ENCODE measurements at places on chromosomes 7 and 10. TPM values are rescaled to one million over a fixed set of nuclear protein-coding genes. Genes with fewer than 3 reads are reported as not detected.

Gene TMEM236
- 0.59 TPM for total RNA-seq

Gene ASZ1
- not detected for total RNA-seq

Gene PNLIPRP1
- not detected for total RNA-seq

Gene OIT3
- not detected for total RNA-seq

Gene MICALL2
- 19.7 TPM for total RNA-seq

Gene CYP3A4
- not detected for total RNA-seq

DNA sequence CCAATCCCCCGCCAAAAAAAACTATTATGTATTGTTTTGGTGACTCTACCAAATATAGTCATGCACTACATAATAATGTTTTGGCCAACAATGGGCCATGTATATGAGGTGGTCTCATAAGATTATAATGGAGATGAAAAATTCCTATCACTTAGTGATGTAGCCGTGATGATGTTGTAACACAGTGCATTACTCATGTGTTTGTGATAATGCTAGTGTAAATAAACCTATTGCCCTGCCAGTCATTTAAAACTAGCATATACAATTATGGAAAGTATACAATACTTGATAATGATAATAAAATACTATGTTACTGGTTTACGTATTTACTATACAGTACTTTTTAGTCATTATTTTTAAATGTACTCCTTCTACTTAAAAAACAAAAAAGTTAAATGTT lies 101.5 kb downstream of the SLC25A40 start:
- no peak overlapping the region for H3K27ac ChIP-seq
- no peak overlapping the region for H3K4me3 ChIP-seq
- no peaks in the 10 kb centered on the region for H3K36me3 ChIP-seq
- no peak for DNase-seq
- no peaks in the 10 kb centered on the region for H3K4me1 ChIP-seq

DNA sequence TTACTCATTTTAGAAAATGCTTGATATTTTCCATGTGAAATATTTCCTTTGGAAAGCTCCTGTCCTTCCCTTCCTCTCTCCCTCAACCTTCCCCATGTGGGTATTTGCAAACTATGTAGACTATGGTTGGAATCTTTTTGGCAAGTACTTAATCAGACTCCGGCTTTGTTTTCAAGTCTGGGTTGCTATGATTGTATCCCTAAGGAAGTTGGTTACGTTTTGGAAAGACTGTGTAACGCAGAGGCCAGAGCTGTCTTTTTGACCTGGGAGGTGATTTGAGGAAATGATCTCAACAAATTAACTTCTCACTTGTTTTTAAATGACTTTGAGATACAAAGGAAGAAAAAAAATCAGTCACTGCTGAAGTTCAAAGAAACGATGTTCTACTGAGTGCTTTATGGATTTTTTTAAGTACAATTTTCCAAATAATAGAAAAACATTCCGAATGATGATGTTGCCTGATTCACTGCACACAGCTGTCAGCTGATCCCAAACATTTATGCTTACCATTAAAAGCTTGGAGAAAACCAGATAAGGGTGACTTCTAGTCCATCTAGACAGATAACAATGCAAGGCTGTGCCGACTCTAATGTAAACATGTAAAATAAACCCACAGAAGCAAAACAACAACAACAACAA lies 145.5 kb upstream of the CELF2 start:
- H3K4me3 ChIP-seq: no peak overlapping the region
- no peaks in the 10 kb centered on the region for H3K36me3 ChIP-seq
- peak overlapping the region; percentile 81 for H3K27ac ChIP-seq
- peak; percentile 34 for DNase-seq
- H3K27me3 ChIP-seq: no peaks in the 10 kb centered on the region

GRCh38 chr7:93142127-93142526 lies 6.1 kb downstream of the SAMD9L start:
- no peak overlapping the region for H3K27ac ChIP-seq
- H3K27me3 ChIP-seq: no peaks in the 10 kb centered on the region
- DNase-seq: no peak
- H3K4me3 ChIP-seq: no peak overlapping the region

DNA sequence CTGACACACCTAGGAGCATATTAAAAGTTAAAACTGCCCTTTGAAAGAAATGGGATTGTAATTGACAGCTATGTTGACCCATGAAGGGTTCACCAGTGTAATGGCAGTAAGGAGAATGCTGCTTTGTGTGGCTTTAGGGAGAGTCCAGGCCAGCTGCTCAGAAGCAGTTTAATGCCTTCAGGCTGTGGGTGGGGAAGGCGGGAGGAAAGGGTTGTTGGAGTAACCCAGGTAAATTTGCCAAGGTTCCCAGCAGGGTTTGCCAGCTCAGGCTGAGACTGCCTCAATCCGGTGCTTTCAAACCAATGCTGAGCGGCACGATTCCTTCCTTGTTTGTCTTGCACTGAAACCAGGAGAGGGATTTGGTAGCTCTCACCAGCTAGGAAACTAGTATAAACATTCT lies 637.2 kb downstream of the INHBA start:
- no peak for DNase-seq
- H3K27me3 ChIP-seq: no peaks in the 10 kb centered on the region
- H3K27ac ChIP-seq: no peak overlapping the region
- H3K4me1 ChIP-seq: no peaks in the 10 kb centered on the region
- H3K4me3 ChIP-seq: no peak overlapping the region

GRCh38 chr10:82037076-82037475 lies 162.1 kb downstream of the NRG3 start:
- DNase-seq: no peak
- H3K27me3 ChIP-seq: no peaks in the 10 kb centered on the region
- H3K4me1 ChIP-seq: no peaks in the 10 kb centered on the region
- H3K36me3 ChIP-seq: no peaks in the 10 kb centered on the region
- H3K4me3 ChIP-seq: no peak overlapping the region

DNA sequence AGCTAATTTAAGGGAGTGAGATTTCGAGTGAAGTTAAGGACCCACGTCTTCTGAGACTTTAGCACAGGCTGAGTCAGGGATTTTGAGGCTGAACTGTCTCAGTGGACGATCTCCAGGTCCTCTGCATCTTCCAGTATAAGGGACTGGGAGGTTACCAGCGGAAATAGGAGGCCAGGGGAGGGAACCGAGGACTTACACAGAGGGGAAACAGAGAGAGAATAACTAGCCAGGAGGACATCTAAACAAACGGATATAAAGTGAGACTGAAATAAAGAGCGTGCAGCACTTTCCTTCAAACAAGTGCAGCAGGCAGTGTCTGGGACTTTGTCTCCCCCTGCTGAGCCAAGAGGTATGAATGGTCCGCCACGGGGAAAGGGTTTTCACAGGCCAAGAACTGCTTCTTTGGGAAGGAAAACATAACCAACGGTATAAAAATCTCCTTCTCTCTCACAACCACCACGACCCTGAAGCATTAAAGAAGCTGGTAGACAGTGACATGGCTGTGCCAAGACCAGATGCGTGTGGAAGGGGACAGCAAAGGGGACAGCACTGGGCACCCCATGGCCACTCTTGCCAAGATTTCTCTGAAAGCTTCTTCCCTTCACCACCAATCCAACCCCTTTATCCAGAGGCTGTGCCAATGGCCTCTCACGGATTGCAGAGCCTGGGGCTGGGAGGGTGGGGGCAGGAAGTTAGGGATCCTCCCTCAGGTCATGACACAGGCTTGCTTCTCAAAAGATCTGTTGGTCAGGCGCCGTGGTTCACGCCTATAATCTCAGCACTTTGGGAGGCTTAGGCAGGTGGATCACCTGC lies 72.0 kb downstream of the SLC37A3 start:
- peak overlapping the region; percentile 50 for H3K27ac ChIP-seq
- DNase-seq: peak; percentile 66
- no peaks in the 10 kb centered on the region for H3K27me3 ChIP-seq
- no peak overlapping the region for H3K4me3 ChIP-seq
- H3K36me3 ChIP-seq: no peaks in the 10 kb centered on the region
- H3K4me1 ChIP-seq: no peaks in the 10 kb centered on the region

- no peak for DNase-seq
- no peaks in the 10 kb centered on the region for H3K27me3 ChIP-seq
- H3K36me3 ChIP-seq: no peaks in the 10 kb centered on the region
- no peaks in the 10 kb centered on the region for H3K4me1 ChIP-seq
- no peak overlapping the region for H3K27ac ChIP-seq
- H3K4me3 ChIP-seq: no peak overlapping the region
Measured at GRCh38 chr10:96053985-96054384, 10.6 kb downstream of the CCNJ start.

- H3K27me3 ChIP-seq: peaks cover 25% of the 10 kb centered on the region
- DNase-seq: no peak
- H3K36me3 ChIP-seq: no peaks in the 10 kb centered on the region
Measured at GRCh38 chr10:117166418-117167345, 28.6 kb upstream of the VAX1 start.

Measured in uterus (tissue), 4 donors.